ENCODE measurements at places on chromosomes 7 and 10.

- no peak for DNase-seq
Measured at GRCh38 chr7:79494046-79494445, 40.6 kb upstream of the MAGI2 start.

- peak; percentile 29 for DNase-seq
Measured at GRCh38 chr10:30812018-30812851, 182.7 kb upstream of the LYZL2 start.

- DNase-seq: no peak
Measured at GRCh38 chr7:106016331-106016730, 53.3 kb downstream of the CDHR3 start.

DNA sequence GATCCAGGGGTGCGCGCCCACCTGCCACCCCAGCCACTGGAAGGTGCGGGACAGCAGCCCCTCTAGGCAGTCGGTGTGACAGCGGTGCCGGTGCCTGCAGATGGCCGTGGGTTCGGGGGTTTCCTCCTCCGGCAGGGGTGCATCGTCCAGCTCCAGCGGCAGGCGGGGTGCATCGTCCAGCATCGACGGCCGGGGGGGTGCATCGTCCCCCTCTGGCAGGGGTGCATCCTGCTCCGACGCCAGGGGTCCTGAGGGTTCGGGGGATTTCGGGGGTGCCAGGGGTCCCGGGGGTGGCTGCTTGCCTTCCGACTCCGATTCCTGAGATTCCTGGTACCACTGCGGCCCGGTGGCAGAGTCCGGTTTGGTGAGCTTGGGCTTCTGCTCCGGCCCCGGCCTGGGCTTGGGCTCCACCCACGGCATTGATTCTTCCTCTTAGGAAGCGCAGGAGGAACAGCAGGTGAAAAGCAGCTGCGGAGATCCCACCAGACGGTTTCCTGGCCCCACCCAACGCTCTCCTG is 90.2 kb upstream of the RAB18 start:
- no peak for DNase-seq

- DNase-seq: no peak
Measured at GRCh38 chr10:97336942-97337831, 2.7 kb upstream of the FRAT2 start.

DNA sequence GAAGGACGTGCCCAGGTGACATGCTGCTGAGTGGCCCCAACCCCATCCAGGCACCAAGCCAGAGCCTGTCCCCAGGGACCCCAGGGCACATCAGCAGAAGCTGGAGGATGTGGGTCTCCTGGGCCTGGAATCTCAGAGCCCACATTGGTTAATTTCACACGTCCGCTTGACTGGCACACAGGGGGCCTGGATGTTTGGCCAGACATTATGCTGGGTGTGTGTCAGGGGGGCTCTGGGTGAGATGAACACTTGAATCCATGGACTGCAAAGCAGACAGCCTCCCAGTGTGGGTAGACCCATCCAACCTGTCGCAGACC is 79.1 kb upstream of the RET start:
- DNase-seq: no peak

DNA sequence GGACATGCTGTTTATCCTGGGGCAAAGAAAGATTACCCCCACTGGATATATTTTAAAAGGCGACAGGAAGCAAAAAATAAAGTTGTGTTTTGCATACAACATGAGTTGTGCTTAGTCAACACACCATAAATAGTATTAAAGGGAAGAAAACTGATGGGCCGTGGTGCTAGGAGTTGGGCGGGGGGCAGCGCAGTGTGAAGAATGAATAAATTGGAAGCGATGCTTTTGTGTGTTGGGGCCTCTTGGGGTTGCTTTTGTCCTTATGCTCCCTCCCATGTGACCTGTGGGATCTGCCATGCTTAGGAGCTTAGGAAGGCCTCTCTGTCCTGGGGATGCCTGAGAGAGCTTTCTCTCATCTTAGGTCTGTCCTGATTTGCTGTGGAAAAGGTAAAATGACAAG is 35.0 kb upstream of the AGR3 start:
- DNase-seq: no peak

DNA sequence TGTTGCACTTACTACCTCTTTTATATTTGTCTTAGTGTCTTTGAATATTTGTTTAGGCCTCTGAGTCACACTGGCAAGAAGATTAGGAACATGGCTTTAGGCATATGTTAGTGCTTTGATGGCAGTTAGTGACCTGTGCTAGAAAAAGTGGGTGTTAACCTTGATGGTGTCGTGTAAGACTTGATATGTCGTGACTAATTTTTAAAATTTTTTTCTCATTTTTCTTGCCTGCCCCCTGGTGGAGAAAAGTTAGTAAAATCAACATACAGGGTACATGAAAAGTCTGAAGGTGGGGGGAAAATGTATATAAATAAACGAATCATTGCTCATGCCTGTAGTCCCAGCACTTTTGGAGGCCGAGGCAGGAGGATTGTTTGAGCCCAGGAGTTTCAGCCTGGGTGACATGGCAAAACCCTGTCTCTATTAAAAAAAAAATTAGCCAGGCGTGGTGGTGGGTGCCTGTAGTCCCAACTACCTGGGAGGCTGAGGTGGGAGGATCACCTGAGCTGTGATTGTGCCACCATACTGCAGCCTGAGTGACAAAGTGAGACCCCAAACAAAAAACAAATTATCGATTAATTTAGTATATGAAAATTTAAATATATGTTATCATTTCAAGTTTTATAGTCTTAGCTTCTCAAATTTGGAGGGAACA is 44.6 kb downstream of the TAX1BP1 start:
- no peak for DNase-seq

GRCh38 chr7:42868480-42868879 is 43.4 kb downstream of the C7orf25 start:
- no peak for DNase-seq

DNA sequence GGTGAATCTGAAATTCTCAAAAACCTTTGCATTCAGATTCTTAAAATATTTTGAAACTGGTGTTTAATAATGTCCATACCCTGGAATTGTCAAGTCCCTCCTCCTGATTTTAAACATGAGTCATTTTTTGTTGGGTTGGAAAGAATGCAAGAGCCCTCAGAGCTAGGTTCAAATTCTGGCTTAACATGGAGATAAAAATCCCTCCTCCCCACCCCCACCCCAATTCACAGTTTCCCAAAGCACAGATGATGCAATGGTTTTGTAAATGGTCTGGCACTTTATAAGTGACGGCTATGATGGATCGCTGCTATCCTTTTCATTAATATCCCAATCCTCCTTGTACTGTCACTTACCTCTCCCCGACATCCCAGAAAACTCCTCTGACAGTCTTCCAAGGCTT is 332.8 kb downstream of the PLXNA4 start:
- DNase-seq: no peak

DNA sequence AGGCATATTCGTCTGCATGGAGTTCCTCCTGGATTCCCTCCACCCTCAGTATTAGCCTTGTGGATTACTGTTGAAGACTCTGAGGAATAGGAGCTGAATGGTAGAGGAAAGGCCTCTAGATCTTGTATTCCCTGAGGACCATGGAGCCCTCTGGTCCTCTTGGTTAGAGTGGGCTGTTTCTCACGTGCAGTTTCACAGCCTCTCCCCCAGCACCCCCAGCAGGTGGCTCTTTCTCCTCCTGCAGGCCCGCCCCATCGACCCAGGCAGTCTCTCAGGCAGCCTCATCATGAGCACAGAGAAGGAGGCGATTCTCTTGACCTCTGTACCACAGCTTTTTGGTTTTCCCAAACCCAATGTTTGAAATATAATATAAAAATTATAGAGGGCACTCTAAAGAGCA is 102.0 kb downstream of the WNT2 start:
- DNase-seq: no peak

GRCh38 chr7:25952261-25953057 is 199.5 kb upstream of the NFE2L3 start:
- no peak for DNase-seq

DNA sequence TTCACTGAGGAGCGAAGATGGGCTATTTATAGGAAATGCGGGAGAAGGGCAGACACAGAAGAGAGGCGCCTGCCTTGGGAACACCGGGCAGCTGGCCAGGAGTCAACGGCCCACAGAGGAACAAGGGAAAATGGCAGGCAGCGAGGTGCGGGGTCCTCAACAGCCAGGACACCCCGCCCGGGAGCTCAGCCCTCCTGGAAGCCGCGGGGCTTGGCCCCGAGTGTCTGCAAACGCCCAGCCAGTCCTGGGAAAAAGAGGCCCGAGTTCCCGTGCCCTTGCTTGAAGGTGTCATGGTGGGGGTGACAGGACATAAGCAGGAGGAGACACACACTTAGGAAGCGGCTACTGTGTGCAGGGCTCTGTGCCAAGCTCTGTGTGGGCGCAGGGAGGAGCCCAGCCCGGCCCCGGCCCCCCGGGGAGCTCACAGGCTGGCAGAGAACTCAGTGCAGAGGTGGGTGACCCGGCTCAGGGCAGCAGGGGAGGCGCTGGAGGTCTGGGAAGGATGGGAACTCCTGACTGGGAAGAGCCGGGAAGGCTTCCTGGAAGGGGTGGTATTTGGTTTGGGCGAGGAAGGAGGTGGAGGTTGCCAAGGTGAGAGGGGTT is 79.9 kb downstream of the ELFN1 start:
- DNase-seq: no peak

DNA sequence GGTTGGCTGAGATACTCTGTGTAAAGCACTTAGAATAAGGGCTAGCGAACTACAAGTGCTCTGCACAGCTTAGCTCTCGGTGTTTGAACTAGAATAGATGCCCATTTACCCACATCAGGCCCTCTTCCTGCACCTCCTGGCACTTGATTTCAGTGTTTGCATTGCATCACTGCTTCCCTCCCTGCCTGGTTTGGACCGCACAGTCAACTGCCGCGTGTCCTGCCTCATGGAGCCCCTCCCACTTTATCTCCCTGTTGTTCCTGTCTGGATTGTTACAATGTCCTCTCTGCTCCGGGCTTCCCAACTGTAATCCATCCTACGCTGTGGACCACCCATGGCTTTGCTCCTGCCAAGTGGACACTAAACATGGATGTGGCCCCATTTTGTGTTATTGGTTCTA is 2.3 kb downstream of the FAM107B start:
- no peak for DNase-seq

- DNase-seq: no peak
Measured at GRCh38 chr10:49327036-49327813, 28.3 kb downstream of the C10orf71 start.

DNA sequence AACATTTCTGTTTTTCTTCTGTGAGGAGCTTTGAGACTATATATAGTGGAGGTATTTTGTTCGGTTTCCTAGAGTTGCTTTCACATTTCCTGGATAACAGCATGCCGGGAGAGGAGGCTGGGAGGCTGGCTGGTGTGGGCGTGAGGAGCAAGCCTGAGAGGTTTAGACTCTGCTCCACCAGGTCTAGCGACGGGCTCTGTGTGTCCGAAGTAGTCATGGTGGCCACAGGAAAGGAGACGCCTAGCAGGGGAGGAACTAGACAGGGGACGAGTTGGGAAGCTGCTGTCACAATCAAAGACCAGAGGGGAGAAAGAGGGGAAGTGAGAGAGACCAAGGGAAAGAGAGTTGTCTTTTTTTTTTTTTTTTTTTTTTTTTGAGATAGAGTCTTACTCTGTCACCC is 19.6 kb downstream of the PTPRE start:
- DNase-seq: no peak

- no peak for DNase-seq
Measured at GRCh38 chr7:51046103-51046466, 263.4 kb upstream of the GRB10 start.

DNA sequence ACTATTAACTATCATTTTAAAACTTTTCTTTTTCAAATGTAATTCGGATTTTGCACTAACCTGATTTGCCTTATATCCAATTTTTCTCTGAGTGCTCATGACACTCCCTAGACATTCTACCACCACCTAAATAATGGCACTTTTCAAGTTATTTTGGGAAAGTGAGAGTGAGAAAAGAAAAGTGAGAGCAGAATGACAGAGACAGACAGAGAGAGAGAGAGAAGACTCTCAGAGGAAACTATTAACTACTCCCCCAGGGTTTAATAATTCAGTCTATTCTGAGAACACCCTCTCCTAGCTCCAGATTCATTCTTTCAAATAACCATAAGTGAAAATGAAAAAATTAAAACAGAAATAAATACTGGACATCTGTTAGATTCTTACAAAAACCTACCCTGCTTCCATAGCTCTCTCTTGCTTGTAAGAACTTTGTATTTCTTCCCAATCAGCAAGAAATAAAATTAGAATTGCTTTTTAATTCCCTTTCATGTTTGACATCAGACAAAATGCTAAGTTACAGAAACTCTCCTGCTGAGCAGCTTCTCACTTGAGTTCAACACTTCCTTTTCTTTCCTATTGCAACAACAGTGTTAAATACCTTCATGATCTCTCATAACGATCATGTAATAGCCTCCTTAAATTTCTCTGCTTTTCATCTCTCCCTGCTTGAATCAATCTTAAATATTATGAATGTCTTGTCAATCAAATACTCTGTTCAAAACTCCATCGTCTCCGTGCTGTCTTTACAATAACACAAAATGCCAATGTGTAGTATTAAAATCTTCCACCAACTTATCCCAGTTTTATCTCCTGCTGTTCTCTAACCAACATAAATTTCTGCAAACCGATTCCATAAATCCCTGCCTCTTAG is 191.7 kb downstream of the SEMA3E start:
- DNase-seq: no peak

DNA sequence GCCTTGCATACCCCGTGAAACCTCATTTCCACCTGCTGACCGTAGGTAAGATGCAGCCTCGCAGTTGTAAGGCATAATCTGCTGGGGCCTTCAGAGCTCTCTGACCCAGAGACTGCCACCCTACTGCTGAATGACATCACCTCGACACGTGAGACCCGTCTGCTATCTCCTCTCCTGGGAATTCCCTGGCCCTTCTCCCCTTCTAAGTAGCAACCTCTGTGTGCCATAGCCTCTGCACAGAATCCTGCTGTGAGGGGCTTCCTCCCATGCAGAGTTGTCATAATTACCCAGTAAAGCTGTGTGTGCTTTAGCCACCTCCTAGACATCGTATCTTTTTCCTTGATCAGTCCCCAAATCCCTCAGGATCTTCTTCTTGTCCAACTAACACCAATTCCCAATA is 106.7 kb downstream of the CACNB2 start:
- DNase-seq: no peak

DNA sequence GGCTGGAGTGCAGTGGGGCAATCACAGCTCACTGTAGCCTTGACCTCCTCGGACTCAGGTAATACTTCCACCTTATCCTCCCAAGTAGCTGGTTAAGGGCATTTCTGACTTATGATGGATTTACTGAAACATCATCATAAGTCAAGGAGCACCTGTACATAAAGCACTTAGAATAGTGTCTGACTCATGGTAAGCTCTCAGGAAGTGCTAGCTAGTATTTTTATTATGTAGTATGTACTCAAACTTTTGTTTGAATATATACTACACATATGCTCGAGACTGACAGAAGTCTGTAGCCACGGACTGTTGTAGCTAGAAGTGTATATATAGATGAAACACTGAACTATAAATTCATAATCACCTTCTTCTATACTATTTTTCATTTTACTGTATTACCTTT is 107.5 kb upstream of the DNAJB12 start:
- DNase-seq: no peak

- no peak for DNase-seq
Measured at GRCh38 chr7:50376056-50376820, 71.7 kb downstream of the IKZF1 start.

All from cerebellar nuclear complex (tissue), 1 donor.